RPMI8226 (cell line): ENCODE measurements at places on chromosomes 5 and 9.
A peak's percentile ranks its signal among the peaks of the same experiment; 100 is the strongest.

DNA sequence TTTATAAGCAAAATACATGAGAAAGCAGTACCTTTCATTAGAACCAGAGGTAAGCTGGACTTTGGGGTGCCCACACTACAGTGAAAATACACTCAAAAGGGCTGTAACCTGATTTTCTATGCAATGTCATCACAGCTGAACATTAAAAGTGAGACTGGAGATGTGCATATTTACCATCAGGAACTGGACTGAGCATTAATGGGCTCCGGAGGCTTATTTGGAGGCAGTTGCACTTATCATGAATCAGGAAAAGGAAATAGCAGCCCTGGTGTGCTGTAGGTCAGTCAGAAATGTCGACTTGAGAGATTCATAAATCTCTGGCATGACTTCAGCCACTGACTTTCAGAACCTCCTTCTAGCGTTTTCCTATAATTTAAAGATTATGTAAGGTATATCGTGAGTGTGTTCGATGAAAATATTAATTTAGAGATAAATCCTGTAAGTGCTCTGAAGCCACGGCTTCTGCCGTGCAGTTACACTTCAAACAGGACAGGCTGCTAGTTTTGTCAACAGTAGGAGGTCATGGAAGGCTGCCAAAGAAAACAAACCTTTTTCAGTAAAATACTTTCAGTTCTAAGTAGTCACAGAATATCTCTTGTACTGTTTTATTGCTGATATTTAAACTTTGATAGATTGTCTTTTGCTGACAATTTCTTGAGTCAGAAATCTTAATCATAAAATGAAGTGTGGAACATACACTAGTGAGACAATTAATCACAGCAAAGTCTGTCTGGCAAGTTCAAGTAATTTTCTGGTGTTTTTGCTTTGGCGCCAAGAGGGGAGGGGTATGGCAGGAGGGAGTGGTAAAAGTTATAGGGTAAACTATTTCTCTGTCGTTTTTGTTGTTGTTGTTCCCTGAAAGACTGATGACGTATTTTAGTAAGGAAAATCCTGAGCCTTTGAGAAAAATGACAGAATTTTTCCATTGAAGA, 939.7 kb downstream of the NR2F1-AS1 start:
- DNase-seq = peak; percentile 92

DNA sequence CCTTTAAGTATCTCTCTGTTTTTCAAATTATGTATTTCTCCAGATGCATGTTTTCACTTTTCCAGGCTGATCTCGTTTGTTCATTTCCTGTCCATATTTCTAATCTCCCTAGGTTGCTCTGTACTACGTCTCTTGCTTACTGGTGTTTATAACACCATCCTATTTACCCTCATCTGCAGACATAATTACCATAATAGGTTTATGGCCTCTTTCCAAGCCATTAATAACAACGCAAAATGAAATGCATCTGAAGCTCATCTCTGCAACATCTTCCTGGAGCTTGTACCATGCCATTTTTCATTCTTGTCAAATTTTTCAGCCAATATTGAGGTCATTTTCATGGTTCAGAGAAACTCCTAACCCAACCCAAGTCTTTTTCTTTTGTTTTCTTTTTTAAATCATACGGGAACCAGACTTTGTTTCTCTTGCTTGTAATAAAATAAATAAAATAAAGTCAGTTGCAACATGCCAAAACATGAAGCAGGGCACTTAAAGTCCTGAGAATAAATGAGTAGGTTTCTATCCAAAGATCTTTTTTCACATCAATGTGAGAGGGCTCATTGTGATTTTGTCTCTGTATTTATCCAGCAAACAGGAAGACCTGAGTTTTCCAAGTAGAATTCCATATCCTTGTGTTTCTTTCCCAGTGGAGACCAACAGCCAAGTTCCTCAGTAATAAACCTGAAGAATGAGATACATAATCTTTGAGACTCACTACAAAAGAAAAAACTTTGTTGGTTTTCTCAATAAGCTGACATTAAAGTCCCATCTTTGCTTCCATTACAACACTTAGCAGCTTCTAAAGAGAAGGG, 37.0 kb downstream of the DPYSL3 start:
- no peak for DNase-seq

DNA sequence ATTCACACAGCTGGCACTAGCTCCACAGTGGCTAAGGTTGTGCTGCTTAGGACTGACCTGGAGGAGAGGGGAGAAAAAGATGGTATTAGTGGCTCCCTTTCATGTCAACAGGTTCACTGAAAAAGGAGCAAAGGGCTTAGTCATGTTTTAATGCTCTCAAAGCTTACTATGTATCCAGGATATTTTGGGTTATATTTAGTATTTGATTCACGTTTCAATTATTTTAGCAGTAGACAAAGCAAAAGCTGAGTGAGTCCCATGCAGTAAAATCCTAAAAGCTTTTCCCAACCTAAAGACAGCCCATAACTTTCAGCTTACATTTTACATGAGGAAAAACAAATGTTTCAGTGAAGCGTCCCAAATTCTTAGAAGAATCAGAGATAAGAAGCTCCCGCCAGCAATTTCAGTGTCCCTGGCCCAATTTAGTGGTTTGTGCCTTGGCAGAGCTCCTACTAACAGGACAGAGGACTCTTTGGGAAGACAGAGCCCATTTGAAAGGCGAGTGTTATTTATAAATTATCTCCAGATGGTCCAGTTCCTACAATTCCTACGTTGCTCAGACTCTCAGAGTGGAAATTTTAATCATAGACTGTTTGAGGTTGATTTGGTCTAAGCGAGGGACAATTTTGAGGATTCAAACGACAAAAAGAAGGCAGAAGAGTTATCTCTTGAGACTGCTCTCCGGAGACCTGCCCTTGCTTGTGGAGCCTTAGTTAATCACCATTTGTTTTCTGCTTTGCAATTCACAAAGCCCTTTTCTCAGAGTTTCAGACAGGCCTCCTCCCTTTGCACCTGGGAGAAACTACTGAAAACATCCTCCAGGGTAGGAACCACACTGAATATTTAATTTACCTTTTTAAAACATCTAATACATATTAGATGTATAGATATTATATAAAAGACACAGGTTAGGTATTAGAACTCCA, 225.0 kb upstream of the ANKRD55 start:
- DNase-seq = no peak

DNA sequence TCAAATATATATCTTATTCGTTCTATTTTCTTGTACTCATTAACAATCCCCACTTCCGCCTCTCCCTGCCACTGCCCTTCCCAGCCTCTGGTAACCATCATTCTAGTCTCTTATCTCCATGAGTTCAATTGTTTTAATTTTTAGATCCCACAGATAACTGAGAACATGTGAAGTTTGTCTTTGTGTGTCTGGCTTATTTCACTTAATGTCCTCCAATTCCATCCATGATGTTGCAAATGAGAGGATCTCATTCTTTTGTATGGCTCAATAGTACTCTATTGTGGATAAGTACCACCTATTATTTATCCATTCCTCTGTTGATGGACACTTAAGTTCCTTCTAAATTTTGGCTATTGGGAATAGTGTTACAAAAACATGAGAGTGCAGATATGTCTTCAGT, 17.2 kb upstream of the CMYA5 start:
- no peak for DNase-seq

DNA sequence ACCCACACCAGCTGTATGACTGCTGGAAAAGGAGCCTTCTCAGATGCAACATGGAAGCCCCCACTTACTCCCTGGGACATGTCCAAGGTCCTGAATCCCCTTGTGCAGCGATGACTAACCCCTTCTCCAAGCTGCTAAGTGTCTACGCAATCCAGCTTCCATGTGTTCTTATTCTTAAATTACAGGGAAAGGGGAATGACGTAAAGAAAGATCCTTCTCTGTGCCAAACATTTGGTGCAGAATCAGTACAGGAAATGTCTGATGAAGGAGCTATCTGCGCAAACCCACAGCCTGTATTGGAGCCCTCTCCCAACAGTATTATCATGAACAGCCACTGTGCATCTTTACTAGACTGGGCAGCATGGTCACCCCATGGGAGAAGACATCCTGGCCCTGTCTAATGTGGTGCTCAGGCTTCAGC, 183.2 kb downstream of the FRMD3 start:
- no peak for DNase-seq

- no peak for DNase-seq
Observed at GRCh38 chr9:120944948-120945347, 18.4 kb upstream of the TRAF1 start.
